ENCODE measurements at places on chromosomes 16 and 17.

GRCh38 chr16:10930755-10931093, 11.5 kb downstream of the DEXI start:
- DNase-seq = no peak

GRCh38 chr16:89733792-89734191, 12.5 kb downstream of the ZNF276 start:
- DNase-seq = no peak

DNA sequence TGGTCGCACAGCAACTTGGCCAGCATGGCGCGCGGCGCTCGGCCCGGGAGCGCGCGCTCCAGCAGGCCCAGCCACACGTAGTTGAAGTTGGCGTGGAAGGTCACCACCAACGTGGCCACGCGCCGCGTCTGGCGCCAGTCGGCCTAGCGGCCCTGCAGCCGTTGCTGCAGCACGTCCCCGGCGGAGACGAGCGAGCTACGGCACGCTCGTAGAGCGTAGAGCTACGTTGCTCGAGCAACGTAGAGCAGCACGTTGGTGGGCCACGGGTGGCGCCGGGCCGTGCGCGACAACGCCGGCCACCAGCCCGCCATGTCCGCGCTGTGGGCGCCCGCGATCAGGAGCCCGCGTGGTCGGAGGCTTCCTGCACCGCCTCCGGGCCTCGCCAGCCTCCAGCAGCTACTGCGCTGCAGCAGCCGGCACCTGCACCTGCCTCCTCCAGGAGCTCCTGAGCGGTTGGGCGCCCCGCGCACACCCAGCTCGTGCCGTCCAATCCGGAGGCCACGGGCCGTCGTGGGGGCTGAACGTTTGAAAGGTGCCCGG, 13.4 kb upstream of the SULT1A1 start:
- DNase-seq = no peak

DNA sequence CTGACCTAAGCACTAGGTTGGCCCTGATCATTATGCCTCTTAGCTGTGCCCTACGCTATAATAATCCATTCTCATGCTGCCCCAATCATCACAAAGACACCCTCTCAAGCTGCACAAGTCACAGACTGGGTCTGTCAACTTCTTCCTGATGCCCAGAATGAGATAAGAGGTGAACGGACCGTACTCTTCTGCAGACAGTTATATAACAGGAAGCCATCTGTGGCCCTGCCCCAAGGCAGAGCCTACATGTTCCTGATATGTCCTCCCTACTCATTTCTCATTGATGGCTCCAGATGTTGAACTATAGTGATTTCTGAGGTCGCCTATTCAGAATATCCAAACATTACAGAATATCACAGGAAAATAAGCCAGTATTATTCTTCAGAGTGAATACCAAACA, 471.6 kb upstream of the ERCC4 start:
- no peak for DNase-seq

DNA sequence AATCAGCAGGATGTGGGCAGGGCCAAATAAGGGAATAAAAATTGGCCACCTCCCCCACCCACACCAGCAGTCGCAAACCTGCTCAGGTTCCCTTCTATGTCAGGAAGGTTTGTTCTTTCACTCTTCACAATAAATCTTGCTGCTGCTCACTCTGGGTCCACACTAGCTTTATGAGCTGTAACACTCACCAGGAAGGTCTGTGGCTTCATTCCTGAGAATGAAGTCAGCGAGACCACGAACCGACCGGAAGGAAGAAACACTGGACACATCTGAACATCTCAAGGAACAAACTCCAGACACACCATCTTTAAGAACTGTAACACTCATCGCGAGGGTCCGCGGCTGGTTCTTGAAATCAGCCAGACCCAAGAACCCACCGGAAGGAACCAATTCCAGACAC, 115.5 kb upstream of the TBX2 start:
- peak; percentile 80 for DNase-seq

DNA sequence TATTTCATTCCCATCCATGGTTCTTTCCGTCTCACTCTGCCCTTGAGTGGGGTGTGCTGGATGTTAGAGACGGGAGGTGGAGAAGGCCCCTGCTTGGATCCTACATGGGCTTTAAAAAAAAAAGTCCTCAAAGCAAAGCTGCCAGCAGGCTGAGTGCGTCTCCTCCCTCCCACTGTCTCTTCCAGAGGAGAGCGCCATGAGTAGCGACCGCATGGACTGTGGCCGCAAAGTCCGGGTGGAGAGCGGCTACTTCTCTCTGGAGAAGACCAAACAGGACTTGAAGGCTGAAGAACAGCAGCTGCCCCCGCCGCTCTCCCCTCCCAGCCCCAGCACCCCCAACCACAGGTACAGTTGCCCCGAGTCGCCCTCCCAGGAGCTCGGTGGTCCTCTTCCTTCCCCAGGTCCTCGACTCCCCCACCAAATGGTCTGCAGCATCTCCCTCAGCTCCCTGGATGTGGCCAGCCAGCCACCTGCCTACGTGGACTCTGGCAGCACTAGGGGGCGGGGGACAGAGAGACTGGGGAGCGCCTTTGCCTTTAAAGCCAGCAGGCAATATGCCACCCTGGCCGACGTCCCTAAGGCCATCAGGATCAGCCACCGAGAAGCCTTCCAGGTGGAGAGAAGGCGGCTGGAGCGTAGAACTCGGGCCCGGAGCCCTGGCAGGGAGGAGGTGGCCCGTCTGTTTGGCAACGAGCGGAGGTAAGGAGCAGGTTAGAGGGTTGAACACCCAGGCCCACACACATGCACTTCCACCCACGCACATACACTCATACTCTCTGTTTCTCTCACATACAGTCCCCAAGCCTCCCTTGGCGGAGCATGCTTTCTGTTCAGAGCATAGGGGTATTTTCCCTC, 68.2 kb downstream of the PLD6 start:
- DNase-seq = no peak

GRCh38 chr16:58843675-58844074, 109.6 kb upstream of the GOT2 start:
- peak; percentile 57 for DNase-seq

DNA sequence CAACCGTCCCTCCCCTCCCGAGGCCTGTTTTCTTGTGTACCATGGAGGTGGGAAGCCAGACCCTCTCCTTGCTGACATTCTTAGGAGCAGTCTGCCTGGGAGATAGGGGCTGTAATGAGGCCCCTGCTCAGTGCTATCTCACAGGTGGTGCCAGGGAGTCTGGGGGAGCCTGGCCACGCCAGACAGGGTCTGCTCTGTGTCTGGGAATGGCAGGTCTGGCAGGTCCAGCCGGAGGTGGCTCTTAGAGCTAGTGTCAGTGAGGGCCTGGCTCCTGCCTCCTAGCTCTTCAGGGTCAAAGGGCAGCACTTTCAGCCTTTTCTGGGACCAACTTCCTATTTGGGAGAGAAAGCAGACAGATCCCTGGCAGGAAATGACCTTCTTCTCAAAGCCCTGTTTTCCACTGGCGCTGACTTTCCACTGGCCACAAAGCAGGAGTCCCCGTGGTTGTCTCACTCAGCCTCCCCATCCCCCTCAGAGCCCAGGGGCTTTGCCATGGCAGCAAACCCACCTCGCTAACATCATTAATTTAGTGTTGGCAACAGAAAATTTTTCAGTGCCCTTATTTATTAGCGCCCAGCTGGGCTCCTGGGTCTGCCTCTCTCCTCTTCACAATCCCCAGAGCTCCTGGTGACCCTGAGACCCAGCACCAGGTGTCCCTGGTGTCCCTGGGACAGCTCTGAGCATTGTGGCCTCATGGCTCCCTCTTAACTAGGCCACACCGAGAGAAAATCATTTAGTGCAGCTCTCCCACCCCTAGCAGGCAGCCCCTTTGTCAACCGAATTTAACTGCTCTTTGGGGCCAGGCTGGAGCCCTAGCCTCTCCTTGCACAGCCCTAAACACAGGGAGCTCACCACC, 24.0 kb upstream of the DOK4 start:
- DNase-seq = no peak

GRCh38 chr16:72428681-72429376, 256.9 kb upstream of the PMFBP1 start:
- DNase-seq = no peak

DNA sequence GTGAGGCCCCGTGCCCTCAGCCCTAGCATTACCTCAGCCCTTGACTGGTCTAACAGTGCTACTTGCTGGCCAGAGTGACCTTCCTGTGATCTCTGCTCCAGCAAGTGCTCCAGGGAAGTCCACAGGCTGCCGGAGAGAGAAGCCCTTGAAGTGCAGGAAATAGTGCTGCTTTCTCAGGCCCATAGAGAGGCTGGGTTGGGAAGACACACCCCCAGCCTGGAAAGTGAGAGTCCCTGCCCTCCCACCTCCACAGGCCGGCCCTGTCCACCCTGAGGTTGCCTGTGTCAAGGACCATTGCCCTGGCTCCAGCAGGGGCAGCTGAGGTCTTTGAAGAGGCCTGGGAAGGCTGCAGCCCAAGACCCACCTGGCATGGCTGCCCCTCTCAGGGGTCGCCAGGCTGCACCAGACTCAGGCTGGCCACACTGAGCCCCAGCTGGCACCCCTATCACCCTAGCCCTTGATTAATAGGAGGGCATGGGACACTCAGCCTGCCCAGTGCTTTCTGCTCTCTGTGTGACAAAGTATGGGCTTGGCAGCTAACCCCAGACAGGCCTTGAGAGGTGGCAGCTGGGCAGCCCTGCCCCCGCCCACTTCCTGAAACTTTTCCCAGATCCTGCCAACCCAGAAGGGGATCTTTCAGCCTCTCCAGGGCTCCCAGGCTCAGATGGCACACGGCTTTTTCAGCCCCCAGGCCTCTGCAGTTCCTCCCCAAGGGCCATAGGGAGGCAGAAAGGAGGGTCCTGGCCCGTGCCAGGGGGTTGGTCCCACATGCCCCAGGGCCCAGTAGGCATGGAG, 21.7 kb downstream of the ATP6V0D1 start:
- DNase-seq = no peak

GRCh38 chr17:48791128-48792032, 25.6 kb downstream of the TTLL6 start:
- DNase-seq = peak; percentile 88

DNA sequence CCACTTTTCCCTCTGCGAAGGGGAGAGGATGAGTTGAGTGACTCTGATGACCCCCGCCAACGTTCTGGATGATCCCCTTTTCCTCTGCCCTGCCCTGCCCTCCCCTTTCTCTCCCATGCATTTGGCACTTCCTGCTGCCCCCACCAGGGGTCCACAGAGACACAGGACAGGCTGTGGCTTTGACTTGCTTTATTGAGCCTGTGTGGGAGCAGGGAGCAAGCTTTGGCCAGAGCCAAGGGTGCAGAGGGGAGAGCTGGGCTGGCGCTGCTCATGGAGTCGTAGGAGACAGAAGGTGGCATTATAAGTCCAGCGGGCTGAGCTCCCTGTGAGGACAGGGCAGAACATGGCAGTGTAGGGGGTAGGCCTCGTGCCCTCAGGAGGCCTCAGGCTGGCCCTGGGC, 1.6 kb downstream of the PPY start:
- peak; percentile 25 for DNase-seq

DNA sequence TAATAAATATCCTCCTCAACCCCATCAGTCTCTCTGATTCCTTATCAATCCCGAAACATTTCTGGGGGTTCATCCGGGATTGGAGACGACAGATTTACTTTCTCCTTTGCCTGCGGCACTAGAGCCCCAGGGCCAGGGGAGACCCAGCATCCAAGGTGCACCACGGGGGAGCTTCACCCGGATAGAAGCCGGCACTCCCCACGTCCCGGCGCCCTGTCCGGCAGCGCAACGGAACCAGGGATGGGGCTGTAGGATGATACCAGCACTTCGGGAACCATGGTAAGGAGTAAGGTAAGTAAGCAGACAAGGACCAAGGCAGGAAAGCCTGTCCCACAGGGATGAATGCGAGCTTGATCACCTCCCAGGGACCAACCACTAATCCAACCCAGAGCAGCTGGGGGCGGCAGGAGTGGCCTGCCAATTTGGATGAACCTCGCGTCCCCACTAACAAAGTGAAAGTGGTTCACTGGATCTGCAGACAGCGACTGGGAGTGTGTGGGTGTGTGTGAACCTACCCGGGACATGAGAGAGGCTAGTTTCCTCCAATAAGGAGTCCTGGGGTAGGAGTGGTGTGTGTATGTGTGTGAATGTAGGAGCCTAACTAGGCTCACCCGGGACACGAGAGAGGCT, 11.9 kb downstream of the POLR3K start:
- no peak for DNase-seq
